ENCODE measurements at places on chromosomes 16 and 17. TPM values are rescaled to one million over a fixed set of nuclear protein-coding genes. Genes with fewer than 3 reads are reported as not detected.

GRCh38 chr16:325375-326145, 27.0 kb downstream of the AXIN1 start:
- no peak for DNase-seq
- H3K4me1 ChIP-seq: peaks cover 63% of the 10 kb centered on the region
- H3K36me3 ChIP-seq: peaks cover 2% of the 10 kb centered on the region

DNA sequence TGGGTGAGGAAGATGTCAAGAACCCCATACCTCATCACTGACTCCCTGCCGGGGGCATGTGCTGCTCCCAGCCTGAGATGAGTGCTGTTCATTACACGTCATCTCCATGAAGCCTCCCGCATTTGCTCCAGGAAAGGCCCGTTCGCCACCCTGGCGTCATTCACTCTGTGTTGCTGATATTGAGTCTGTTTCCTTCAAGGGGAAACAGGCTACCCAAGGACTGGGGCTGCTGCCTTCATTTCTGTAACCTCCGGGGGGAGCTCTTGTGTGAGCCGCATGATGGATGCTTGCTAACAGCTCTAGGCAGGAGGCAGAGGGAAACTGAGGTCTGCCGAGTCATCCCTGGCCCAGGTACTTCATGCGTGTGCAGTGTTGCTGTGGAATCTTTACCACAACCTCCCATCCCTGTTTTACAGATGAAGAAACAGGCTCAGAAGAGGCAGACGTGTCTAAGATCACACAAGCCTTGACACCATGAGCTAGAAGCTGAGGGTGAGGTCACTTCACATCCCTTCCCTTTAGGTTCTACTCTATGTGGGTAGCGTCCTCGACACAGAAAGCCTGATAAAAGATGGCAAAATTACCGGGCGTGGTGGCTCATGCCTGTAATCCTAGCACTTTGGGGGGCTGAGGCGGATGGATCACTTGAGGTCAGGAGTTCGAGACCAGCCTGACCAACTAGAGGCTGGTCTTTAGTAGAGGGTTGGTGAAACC, 3.5 kb upstream of the ARMC5 start:
- DNase-seq: peak; percentile 62
- no peaks in the 10 kb centered on the region for H3K27me3 ChIP-seq
- H3K4me3 ChIP-seq: peak overlapping the region; percentile 58
- H3K4me1 ChIP-seq: peaks cover 59% of the 10 kb centered on the region
- H3K36me3 ChIP-seq: peaks cover 24% of the 10 kb centered on the region

The PRR35 gene
- total RNA-seq: not detected

- peaks cover 32% of the 10 kb centered on the region for H3K27me3 ChIP-seq
- H3K27ac ChIP-seq: no peak overlapping the region
- H3K4me3 ChIP-seq: no peak overlapping the region
Measured at GRCh38 chr17:72219137-72219823, 98.5 kb downstream of the SOX9 start.

The SECTM1 gene
- total RNA-seq: 3.8 TPM

All from activated naive CD4-positive, alpha-beta T cell treated with anti-CD3 and anti-CD28 coated beads for 36 hours (primary cell).